ENCODE measurements at places on chromosomes 16 and 17. TPM values are rescaled to one million over a fixed set of nuclear protein-coding genes. Genes with fewer than 3 reads are reported as not detected.

EFNB3 gene
- total RNA-seq = 0.84 TPM

GAST gene
- total RNA-seq = not detected

SPIRE2 gene
- 2.2 TPM for total RNA-seq

OTOP2 gene
- not detected for total RNA-seq

CTRL gene
- 0.90 TPM for total RNA-seq

NT5M gene
- total RNA-seq = 1.2 TPM

GRCh38 chr16:27225536-27226360 lies 22.4 kb downstream of the KDM8 start:
- DNase-seq = peak; percentile 68

GRCh38 chr16:82156761-82157533 lies 13.1 kb downstream of the MPHOSPH6 start:
- DNase-seq = no peak

DNA sequence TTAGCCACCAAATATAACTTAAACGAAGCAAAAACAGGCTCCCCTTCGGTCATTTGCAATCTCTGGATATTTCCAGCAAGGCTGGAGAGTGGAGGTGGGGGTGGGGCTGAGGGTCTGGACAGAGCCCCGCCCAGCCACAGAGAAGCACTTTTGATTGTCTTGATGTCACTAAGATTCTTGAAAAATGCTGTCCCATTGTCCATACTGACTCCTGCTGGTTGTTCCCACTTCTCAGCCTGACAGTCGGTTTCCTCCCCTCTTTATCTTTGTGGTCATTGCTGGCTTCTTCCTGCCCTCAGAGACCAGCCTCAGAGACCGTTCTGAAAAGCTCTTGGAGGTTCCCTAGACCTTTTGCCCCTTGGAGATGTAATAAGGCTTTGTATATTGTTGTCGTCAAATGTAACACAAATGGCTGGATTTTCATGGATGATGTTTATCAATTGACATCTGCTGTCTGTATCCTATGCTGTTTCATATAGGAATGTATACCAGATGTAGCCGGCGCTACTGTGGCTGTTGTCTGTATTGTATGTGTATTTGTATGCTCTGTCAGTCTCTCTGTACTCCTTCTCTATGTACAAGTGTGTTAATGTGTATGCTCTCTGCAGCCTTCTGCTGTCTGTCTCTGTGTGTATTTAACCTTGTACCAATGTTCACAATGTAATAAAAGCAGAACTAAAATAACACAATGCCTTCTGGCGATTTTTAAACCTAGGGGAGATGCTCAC lies 94.8 kb upstream of the DNAH9 start:
- DNase-seq = no peak

DNA sequence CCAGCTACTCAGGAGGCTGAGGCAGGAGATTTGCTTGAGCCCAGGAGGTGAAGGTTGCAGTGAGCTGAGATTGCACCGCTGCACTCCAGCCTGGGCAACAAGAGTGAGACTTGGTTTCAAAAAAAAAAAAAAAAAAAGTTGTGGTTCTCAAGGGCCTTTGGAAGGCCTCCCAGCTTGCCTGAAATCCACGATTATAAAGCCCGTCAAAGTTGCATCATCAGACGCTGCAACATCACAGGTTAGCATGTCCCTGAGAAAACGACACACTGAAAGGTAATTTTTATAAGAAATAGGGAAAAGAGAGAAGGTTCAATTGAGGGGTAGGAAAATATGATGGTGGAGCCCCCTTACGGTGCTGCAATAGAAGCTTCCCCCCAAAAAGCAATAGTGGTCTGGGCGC lies 4.6 kb upstream of the LYZL6 start:
- no peak for DNase-seq

DNA sequence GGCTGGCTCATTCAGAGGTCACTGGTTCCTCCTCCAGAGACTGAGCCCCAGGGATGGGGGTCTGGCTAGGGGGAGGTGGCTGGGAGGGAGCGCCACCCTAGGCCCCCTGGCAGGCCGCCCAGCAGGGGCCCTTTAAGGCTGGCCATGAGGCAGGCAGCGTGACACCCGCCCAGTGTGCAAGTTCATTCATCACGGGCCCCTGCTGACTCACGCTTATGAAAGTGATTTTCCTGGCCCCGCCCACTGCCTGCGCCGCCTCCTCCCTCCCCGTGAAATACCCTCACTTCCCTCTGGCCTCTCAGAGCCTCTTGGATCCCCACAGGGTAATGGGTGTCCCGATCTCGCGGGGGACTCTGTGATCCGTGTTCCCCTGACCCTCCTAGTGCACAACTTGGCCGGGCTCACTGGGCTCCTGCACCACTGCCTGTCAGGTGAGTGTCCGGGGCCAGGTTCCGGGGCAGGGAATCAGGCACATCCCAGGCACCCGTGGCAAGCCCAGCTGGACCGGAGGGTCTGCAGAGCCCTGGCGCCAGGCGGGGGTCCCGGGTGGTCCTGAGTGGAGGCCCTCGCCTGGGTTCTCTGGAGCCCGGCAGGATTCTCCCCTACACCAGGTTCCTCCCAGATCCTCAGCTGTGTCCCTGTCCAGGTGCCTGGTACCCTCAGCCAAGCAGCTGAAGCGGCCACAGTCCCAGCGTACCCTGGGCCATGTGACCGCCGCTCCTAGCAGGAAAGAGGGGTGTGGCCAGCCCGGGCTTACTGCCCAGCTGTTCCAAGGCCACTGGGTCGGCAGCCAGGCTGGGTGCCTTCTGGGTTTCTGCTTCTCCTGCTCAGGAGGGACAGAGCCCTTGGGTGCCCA lies at the start of gene OSGIN1:
Gene OSGIN1, plus strand, starts transcription at position 301 of the 856 bp plus-strand sequence. CDS start 4,432 bp downstream, outside the sequence.
- DNase-seq = peak; percentile 98

DNA sequence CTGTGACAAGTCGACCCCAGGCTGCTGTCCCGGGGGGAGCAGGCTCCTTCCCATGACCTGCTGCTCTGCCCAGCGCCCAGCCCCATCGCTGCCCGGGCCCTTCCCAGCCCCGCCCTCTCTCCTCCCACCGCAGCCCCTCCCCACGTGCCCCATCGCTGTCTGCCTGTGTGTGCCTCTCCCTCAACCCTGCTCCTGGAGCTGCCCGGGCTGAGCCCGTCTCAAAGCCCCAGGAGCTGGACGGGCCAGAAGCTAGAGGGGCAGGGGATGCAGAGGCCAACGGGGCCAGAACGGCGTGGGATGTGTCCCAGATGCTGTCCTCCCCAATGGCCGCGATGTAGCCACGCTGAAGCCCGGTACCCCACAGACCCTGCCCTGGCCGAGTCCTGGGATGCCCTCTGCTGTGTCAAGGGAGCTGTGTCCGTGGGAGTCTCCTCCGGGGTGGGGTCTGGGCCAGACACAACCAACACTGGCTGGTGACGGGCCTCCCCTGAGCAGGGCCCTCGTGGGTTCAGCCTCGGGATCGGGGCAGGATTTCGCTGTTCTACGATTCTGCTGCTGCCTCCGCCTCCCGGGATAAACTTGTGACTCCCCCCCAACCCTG lies 118.2 kb upstream of the ZNF750 start:
- no peak for DNase-seq

DNA sequence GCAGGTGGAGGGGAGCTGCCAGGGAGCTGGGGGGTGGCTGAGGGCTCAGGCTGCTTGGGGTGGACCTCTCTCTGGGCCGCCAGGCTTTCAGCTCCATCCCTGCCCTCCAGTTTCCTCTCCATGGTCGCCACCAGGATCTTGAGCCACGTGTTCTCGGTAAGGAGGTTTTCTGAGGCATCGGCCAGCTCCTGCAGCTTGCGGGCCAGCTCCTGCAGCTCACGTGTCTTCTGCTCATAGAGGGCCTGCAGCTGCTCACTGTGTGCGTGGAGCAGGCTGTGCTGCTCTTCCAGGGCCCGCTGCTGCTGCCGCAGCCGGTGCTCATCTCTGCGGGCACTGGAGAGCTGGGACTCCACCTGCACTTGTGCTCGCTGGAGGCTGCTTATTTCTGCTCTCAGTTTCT lies 11.0 kb downstream of the SNN start:
- DNase-seq = peak; percentile 54

- no peak for DNase-seq
Observed at GRCh38 chr16:54927125-54928015, 3.3 kb upstream of the IRX5 start.

DNA sequence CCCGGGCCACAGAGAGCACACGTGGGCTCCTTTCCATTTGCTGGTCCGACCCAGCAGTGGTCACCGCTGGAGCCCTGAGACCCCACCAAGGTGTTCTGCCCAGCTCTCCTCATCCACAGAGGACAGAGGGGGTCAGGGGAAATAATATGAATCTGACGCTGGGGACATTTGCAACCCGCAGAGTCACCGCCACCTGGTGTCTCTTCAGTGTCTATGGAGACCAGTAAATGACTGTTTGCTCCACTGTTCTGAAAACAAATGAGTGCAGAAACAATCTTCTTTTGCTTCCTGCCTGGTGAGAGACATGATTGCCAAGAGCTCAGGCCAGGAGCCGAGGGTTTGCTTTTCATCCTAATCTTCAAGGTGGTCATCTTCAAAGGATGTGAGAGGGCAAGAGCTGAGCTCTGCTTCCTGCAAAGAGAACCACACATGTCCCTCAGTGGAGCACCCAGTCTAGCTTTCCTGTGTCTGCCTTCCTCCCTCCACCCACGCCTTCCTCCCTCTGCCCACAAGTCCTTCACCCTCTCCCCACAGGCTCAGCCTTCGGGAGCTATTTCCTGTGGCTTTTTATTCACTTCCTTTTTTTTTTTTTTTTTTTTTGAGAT lies 14.7 kb upstream of the KLHDC4 start:
- DNase-seq = peak; percentile 83

DNA sequence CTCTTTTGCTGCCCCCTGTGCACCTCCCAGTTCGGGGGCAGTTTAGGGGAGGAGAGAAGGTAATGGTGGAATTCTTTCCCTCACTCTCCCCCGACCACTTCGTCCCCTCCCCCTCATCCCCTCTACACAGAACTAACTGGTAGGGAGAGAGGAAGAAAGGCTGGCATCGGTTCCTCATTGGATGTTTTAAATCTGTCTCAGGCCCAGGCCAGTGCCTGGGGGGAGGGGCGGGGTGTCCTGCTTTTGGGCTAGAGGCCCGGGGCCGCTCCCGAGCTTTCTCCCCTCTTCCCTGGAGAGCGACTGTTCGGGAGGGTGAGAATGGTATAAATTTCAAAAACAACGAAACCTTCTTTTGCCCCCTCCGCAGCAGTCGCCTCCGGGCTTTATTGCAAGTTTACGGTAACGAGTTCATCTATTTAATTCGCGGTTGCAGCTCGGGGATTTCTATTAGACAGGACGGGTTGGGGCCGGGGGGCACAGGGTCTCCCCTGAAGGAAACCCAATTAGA lies at the start of gene PRAC2:
Gene PRAC2, plus strand, starts transcription at position 271 of the 508 bp plus-strand sequence. CDS start 1,226 bp downstream, outside the sequence.
- DNase-seq = no peak

- no peak for DNase-seq
Observed at GRCh38 chr17:80777274-80777673, 214.4 kb upstream of the CHMP6 start.

GRCh38 chr17:17186051-17186450 lies 20.1 kb downstream of the PLD6 start:
- DNase-seq = no peak

- no peak for DNase-seq
Observed at GRCh38 chr17:18141210-18141803, 32.8 kb downstream of the MYO15A start.

GRCh38 chr16:66910175-66910940 lies 8.3 kb downstream of the CDH16 start:
- peak; percentile 36 for DNase-seq

DNA sequence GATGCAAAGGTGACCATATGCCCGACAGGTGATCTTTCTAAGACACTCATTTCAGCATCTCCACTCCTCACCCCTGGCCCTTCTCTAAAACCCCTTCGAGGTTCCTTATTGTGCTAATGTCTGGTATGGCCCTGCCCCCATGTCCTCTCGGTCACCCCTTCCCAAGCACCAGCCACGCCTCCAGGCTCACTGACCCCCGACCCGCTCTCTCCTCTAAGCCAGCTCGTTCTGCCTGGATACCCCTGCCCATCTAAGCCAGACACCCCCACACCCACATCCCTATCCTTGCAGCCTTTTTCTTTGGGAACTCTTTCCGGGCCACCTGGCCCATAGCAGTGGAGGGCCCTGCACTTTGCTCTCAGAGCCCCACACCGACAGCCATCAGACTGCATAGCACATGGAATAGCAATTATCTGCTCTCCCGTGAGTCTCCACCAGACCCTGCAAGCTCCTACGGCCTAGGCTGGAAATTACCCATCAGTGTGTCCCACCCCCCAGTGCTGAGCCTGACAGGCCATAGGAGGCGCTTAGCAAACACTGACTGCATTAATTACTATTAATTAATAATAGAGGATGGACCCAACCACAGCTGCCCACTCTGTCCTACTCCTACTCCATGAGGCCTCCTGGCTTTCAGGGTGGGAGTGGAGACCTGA lies 176.7 kb downstream of the TMEM132E start:
- DNase-seq = no peak

GRCh38 chr17:45149037-45149668 lies 878 bp downstream of the HEXIM1 start:
- peak; percentile 92 for DNase-seq

DNA sequence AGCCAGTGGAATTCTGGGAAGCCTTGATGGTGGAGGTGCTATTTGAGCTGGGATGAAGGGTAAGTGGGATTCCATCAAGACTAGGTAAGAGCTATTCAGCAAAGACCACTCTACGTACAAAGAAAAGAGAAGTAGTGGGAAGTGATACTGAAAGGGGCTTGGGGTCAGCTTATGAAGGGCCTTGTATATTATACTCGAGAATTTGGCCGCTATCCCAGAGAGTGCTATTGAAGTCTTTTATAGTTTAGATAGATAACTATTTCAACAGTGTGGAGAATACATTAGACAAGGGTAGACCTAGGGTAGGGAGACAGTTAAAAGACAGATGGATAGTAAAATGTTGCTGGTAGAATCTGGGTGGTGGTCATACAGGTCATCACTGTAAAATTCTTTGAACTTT lies 10.3 kb downstream of the DNAH2 start:
- no peak for DNase-seq

GRCh38 chr16:53518550-53519416 lies 15.8 kb upstream of the AKTIP start:
- DNase-seq = no peak

DNA sequence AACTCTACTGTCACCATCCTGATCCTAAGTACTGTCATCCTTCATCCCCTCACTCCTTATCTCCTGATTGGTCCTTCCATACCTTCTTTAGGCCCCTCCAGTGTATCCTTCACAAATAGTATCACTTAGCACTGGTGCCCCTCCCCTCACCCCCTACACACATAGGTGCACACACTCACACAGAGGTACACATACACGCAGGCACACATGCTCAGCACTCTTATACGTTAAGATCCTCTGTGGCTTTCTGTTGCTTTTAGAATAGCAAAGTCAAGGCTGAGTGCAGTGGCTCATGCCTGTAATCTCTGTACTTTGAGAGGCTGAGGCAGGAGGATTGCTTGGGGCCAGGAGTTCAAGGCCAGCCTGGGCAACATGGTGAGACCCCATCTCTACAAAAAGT lies 32.1 kb downstream of the CDRT15 start:
- no peak for DNase-seq

DNA sequence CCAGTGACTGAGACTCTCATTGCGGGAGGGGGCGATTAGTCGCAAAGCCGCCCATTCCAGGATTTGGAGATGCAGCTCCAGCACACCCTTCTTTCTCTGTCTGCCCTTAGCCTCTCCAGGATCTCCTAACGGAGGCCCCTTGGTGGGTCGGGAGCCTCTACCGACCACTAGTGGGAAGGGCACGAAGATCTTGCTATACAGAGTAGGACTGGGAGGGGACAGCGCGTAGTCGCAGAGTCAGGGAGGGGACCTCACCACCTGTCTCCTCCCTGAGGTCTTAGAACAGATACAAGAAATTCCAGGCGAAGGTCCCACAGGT lies 588 bp upstream of the SMTNL2 start:
- DNase-seq = no peak

GRCh38 chr16:23227529-23227928 lies 45.0 kb downstream of the SCNN1G start:
- no peak for DNase-seq
